Astrocyte (in vitro differentiated cells and primary cell): ENCODE measurements at places on chromosomes 16 and 17.
A peak's percentile ranks its signal among the peaks of the same experiment; 100 is the strongest.

DNA sequence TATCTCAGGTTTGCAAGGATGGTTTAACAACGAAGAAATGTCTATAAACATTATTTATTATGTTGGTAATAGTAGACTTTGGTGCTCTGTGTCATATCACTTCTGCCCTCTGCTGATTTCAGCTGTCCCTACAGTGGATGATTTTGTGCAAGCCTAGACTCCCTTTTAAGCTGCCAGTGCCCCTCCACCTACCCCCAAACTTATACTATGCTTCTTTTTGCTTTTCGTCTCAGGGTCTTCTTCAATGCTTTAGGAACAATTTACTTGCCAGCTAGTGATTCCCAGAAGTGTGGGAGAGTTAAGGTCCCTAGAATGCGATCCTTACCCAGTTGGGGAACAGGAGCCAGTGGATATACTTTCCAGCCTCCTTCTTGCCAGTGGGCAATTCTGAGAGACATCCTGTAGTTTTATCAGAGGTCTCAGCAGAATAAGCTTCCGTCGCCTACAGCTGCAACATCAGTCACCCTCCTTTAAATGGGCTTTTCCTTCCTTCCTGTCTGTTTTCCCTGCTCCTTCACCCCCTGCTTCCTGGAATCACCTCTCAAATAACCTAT, 4.1 kb downstream of the ICAM2 start:
- DNase-seq, result no peak

DNA sequence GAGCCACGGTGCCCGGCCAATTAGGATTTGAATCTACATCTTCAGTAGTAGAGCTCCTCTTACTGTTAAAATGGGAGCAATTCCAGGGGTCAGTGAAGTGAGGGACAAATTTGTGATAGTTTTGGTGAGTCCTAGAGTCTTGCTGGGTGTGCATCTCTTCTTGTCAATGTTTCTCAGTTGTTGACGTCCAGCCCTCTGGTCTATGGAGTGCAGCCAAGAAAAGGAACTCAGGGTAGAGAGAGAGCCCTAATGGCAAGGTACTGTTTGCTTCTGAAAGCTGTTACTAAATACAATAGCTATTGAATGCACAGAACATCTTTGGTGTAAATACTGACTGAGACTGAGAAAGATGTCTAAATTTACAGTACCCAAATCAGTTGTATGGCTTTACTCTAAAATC, 282.5 kb upstream of the SALL1 start:
- DNase-seq, result no peak

DNA sequence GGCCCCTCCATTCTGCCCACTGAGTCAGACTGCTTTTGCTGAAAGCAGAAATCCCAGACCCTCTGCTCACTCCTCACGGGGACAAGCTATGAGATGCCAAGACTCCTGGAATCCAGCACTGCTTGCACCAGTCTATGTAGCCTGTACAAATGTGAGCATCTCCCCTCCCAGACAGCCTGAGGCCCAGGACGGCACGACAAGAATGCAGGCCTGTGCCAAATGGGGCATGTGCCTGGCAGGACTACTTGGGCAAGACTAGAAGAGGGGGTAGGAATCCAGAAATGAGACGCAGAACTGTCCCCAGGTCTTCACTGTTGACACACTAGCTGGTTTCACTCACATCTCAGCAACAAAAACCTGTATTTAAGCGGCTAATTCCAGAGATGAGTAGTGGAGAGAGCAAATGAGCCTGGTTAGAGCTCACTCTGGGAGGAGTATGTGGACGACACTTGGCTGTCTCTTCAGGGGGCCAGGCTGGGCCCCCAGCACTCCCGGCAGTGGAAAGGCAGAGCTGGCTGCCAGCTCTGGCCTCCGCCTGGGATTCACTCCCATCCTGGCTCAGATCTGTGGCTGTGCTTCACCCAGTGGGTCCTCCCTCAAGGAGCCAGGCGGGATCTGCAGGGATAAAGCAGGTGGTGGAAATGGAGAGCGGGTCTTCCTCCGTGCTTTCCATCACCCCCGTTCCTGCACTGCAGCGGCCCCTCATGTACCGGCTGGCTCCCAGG, 2.9 kb upstream of the MYO1C start:
- DNase-seq, result peak; percentile 23

GRCh38 chr17:37276475-37276874, 99.3 kb upstream of the C17orf78 start:
- no peak for DNase-seq

- no peak for DNase-seq
Measured at GRCh38 chr16:1710811-1711507, 5.0 kb downstream of the MAPK8IP3 start.

GRCh38 chr16:2954656-2955381, 9.3 kb upstream of the KREMEN2 start:
- DNase-seq, result no peak

GRCh38 chr16:1781758-1782407, 488 bp downstream of the SPSB3 start:
- DNase-seq, result no peak

DNA sequence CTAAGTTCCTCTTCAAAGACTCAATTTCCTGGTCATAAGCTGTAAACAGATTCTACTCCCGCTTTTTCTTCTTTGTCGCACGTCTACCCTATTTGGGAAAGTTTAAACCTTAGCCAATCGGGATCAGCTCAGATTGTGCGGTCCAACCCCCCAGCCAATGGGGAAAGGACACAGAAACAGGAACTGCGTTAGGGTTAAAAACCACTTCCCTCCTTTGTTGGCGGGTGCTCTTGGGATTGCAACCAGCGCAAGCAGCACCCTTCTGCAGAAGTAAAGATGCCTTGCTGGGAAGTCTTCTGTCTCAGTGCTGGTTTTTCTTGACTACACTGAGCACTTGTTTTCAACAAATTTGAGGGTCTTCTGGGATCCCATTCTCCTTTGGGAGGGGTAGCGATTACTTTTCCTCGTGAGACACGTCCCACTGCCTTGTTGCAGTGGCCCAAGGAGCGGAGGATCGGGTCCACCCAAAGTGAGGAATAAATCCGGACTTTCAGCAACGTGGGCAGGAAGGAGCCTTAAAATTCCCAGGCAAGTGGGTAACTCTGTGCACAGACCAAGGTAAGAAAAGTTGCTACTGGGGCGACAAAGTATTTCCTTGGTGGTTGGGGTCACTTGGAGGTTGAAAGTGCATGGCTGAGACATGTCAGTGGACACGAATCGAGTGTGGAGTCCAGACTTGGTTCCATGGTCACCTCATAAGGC, 1.0 kb upstream of the YPEL3 start:
- no peak for DNase-seq

DNA sequence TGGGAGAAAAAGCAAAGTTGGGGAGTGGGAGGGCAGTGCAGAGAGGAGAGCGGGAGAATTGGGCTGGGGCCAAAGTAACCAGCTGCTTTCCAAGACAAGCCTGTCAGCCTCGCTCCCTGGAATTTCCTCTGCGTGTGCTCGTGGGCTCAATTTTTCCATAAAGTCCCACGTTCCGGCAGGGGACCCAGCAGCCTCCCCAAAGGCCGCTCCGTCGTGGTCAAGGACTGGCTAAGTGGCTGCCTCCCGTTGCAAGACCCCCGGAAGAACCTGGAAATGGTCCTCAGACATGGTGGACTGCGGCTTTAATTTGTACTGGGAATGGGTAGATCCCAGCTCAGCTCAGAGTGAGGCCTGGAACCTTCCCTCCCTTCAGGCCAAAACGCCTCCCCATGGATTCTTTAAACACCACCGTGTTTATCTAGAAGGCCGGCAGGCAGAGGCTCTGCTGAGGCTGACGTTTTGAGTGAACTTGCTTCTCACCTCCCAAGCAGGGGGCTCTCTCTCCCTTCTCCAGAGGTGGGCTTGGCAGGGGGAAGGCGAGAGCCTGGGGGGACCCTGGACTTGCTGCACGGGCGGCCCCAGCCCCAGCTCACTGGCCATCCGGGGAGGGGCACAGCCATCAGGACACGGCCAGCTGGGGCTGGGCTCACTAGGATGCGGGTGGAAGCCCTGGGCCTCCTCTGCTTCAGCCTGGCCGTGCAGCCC, 190.0 kb downstream of the C16orf95 start:
- DNase-seq, result peak; percentile 59

DNA sequence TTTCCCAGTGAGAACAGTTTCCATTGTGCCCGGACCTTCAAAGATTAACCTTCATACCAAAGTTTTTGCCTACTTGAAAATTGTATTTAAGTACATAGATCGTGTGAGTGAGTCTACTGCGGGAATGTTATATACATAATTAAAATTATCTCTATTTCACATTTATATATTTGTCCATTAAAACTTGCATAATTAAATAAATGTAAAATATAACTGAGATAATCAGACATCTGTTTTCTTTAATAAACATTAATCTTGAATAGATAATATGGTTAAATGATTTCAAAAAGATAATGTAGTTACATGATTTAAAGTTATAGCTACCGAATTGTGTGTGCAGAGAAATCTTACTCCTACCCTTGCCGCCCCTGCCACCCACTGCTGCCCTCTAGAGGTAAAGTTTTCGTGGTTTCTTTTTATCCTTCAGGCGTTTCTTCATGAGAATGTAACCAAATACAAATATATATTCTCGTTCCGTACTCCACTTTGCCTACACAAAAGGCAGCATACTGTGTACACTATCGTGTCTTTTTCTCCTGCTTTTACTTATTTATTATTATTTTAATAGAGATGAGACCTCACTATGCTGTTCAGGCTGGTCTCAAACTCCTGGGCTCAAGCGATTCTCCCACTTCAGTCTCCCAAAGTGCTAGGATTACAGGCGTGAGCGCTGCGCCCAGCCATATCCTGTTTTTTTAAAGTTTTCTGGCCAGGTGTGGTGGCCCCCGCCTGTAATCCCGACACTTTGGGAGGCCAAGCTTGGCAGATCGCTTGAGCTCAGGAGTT, 35.6 kb downstream of the RPA1 start:
- no peak for DNase-seq

GRCh38 chr17:45794840-45795239, 10.7 kb downstream of the CRHR1 start:
- DNase-seq, result no peak

- no peak for DNase-seq
Measured at GRCh38 chr17:72642720-72643119, 449.8 kb downstream of the SLC39A11 start.

DNA sequence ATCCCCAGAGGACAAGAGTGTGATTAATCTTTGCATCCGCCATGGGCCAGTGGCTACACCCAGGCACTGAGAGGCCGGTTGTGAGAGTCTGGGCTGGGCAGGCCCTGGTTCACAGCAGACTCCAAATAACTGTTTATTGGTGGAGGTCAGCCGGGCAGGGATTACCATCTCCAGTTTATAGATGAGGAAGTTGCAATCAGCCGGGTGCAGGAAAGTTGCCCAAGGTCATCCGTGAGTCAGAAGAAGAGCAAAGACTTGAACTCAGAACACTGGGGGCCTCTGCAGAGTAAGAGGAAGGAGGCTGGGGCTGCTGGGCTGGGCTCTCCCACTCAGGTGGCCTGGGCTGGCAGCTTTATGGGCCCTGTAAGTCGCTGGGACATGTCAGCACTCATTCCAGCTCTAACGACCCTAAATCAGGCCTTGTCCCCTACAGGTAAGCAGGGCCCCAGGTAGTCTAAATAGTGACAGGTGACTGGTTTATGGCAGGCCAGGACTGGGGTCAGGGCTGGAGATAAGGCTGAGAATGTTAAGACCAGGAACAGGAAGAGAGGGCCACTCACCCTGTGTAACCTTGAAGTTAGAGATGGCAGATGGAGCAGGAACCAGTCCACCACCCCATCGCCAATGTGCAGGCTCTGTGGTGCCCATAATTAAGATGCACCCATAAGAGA, 2.1 kb upstream of the CA4 start:
- DNase-seq, result no peak

DNA sequence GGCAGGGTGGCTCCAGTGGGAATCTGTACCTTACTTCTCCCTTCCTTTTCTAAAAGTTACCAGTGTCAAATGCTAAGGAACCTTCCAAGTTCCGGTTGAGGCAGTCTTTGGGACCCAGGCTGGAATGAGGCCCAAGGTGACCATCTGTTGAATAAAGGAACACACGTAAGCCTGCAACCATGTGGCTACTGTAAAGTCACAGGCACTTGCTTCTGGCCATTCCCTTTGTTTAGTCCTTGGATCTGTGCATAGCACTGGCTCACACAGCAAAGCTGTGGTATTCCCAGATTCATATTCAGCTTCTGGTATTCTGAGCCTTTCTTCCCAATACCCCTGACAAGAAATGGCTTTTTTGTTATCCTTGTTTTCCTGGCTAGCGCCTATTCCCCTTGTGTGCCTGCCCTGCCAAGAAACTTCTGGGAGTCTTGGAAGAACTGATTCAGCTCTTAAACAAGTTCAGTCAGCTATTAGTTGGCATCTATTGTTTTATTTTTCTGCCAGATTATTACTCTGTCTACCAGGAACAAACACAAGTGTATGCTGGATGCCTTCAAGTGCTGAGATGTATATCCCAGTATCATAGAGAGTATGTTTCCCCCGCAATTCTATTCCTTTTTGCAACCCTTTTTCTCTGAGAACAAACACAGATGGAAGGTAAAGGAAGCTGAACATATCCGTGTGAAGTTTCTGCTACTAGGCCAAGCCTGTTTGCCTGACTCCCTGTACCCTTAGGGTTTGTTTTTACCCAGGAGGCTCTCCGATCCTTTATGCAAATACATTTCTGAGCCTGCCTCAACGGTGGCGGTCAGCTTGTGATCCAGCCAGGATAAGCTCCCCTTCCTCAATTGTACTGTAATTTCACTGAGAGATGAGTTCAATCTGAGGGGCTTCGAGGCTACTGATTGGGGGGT, 13.2 kb downstream of the TMEM238L start:
- DNase-seq, result no peak

GRCh38 chr16:83888672-83889044, 10.3 kb upstream of the MLYCD start:
- no peak for DNase-seq

- DNase-seq, result no peak
Measured at GRCh38 chr17:67489273-67489672, 112.2 kb downstream of the PITPNC1 start.

DNA sequence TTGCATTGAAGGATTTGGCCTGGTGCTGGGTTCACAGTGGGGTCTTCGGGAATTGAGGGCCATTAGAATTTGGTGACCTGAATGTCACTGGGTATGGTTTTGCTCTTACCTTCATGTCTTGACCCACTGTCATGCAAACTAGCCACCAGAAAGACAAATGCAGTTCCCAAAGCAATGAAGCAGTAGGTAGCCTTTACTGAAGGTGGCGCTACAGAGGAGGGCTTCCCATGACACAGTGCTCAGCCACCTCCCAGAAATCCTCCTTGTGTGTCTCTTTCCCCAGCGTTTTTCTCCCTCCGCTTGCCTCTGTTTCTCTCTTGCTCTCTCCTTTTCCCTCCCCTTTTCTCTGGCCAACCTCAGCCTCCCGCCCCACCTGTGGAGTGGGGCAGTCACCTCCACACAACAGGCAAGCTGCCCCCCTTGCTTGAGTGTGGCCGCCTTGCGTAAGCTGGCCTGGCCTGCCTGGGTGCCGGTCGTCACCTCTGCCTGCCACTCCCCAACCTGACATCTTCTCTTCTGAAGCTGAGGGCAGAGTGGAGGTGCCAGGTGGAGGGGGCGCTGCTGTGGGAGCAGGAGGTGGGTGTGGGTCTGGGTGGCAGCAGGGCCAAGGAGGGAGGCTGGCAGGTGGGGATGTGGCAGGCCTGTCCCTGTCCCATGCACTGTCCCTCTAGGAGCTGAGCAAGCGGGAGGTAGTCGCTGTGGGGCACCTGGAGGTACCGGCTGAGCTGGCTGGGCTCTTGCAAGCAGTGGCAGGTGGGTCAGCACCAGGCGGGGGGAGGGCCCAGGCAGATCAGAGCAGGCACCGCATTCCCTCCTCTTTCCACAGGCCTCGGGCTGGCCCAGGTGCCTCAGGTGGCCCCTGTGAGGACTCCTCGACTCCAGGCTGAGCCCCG, 34.7 kb downstream of the MYO15A start:
- DNase-seq, result no peak
